ENCODE measurements at places on chromosomes 7 and 10.

GRCh38 chr10:65843203-65843602, 1082.6 kb upstream of the LRRTM3 start:
- DNase-seq = no peak

DNA sequence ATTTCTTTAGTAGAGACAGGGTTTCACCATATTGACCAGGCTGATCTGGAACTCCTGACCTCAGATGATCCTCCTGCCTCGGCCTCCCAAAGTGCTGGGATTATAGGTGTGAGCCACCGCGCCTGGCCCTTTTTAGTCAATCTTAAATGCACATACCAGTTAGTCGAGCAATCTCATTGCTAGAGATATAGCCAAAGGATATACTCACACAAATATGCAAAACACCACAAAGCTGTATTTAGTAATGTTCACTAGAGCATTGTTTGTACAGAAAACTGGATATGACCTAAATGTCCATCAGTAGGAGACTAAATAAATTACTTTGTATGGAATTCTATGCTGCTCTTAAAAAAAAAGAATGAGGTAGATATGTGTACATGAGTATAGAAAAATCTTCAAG, 24.5 kb upstream of the IL6 start:
- DNase-seq = no peak

DNA sequence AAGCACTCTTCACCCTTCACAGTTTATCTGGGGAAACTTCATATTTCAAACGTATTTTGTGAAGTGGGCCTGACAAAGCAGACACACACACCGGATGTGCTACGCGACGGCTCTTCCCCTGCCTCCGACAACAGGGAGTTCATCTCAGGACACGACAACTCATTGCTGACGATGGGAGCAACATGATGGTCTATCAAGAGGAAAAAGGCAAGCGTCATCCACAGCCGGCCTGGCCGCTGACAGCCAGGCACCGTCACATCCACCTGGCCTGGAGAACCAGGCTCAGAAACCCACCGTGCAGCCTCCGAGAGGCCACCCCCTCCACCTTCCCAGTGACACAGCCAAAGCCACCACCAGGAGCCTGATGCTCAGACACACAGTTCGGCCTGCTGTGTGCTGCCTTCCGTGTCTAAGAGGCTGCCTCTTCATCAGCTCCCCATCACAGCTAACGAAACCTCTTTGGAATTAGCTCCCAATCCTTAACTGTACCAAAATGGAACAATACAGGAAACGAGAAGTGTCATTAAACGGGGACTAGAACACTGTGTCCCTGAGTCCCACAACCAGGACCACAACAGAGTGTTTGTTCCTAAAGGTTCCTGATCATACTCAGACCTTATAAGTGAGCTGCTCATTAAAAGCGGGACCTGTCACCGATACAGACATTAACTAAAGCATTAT, 76.7 kb downstream of the SFMBT2 start:
- DNase-seq = no peak

DNA sequence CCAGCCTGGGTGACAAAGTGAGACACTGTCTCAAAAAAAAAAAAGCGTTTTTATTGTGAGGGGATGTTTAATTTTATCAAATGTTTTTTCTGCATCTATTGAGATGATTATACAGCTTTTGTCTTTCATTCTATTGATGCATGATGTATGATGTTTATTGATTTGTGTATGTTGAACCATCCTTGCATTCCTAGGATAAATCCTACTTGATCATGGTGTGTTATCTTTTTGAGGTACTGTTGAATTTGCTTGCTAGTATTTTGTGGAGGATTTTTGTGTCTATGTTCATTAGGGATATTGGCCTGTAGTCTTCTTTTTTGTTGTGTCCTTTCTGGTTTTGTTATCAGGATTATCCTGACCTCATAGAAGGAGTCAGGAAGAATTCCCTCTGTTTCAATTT, 22.3 kb upstream of the PLA2G12B start:
- no peak for DNase-seq

- DNase-seq = no peak
These were observed 243.5 kb upstream of the TCF7L2 start for GRCh38 chr10:112706577-112706976.

GRCh38 chr7:121160150-121161008, 168.4 kb upstream of the WNT16 start:
- no peak for DNase-seq
